Stimulated activated CD4-positive, alpha-beta T cell treated with anti-CD3 and anti-CD28 coated beads, TNF-alpha, amount 100 ng/mL, for 4 hours (primary cell): ENCODE measurements at places on chromosomes 5 and 9.

DNA sequence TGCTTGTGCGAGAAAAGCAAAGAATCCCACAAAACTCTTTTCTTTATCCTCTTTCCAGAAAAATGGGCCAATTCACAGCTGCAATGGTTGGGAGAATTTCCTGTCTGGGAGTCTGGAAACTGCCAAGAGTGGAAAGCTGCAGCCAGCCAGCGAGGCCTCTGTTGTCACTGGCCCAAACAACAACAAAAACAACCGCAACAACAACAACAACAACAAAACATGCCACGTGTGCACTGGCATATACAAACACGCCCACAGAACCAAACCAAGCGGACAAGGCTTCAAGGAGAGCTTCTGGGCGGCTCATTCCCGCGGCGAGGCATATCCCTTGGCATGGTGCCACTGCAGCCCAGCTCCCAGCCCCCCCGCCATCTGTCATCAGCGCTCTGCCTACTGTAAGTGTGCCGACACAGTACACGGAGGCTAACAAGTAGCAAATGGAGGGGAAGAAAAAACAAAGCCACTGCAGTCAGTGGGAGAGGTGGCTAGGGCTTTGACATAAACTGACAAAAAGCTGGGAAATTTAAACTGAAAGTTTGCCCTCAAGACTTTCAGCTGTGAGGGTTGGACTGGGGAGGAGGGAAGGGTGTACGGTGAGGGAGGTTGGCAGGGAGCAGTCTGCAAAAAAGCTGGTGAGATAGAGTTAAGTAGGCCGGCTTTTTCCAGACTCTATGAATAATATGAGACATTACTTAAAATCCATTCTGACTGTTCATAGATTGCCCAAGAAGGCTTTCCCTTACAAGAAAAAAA is 165.0 kb upstream of the ZNF462 start:
- DNase-seq: no peak

DNA sequence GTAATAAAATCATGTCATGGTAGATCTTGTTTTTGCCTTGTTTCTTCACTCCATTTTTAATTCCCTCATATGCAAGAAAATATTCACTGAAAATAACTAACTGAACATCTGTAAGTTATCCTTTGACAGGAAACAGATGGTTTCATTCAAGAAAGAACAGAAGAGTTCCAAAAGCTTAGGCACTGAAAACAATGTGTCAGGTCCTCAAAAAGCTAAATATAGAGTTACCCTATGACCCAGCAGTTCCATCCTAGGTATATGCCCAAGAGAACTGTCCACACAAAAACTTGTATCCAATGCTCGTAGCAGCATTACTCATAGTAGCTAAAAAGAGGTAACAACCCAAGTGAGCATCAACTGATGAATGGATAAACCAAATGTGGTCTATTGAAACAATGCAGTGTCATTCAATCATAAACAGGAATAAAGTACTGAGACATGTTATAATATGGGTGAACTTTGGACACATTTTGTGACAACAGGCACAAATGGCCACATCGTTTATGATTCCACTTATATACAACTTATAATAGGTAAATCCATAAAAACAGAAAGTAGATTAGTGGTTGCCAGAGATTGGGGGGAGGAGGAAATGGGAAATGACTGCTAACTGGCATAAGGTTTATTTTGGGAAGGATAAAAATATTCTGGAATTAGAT is 231.0 kb downstream of the FRMD3 start:
- no peak for DNase-seq

DNA sequence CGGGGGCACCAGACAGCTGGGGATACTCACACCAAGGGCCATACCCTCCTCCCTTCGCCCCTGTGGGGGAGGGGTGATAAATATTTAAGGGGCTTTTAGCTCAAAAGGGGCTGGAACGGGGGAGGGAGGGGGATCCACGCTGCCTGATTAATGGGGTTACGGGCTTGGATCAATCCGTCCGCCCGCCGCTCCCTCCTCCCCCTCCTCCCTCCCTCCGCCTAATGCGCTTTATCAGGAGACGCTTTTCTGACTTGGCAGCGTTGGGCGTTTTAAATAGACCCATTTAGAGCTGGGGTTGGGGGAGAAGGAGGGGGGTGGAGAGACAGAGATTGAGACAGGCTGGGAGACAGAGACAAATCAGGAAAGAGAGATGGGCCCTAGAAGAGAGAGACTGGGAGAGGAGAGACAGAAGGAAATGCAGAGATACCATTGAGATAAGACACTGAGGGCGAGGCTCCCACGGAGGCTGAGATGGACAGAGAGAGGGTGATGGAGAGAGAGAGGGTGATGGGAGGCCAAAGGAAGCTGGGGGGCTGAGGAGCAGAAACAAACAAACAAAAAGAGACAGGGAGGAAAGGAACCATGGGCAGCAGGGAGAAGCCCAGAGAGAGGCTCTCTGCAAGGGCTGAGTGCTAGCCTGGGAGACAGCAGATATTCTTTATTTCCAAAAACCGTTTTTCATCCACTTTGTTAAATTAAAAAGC is 10.3 kb downstream of the CNTFR start:
- DNase-seq: no peak

- no peak for DNase-seq
These were observed 409.3 kb upstream of the CLINT1 start for GRCh38 chr5:158268286-158268685.

- no peak for DNase-seq
These were observed 7.1 kb downstream of the CDKN2B start for GRCh38 chr9:22002038-22002437.

DNA sequence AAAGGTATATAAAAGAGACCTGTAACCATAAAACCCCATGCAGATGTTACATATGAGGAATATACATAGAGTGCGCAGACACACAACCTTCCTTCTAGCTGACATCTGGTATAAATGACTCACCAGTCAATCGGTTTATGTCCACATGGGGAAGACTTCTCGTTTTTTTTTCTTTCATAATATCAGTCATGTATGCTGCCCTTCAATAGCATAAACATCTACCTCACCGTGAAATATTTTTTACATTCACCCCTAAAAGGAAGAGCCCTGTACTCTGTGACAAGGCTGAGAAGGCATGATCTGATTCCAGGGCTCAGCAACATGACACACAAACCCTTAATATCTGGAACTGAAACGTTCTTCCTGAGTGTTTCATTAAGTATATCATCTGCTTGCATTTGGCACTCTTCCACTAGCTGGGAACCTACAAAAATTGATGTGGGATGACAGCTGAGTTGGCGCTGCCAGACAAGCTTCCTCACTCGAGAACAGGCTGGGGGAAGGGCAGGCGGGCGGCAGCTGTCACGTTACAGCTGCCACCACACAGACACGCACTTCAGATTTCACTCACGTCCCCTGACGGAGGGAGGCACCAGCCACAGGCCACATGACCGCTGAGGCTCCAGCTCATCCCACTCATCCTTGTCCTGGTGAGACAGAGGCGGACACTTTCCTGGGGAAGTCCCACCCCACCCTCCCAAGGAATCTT is 74.2 kb downstream of the SHB start:
- no peak for DNase-seq

DNA sequence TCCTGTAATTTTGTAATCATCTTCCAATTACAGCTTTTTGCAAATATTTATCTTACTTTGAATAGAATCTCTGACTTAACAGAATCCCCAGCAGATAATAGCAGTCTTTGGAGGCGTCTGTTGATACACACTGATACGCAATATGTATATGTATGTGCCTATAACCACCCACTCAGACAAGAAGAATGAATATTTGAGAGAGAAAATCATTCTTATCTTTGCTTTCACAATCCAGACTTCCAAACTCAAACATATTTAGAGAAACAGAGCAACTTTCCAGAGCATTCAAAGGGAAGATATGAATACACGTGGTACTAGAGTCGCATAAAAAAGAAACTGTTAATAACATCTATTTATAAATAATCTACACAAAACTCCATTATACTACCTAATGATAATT is 6.1 kb downstream of the RORB start:
- DNase-seq: no peak

- DNase-seq: no peak
These were observed 368.2 kb downstream of the PDE4D start for GRCh38 chr5:59525311-59525710.
